Cerebellar cortex (tissue), 1 donor: ENCODE measurements at places on chromosomes 4 and X.

GRCh38 chr4:163610648-163611047 lies 116.2 kb downstream of the TMA16 start:
- DNase-seq = no peak

DNA sequence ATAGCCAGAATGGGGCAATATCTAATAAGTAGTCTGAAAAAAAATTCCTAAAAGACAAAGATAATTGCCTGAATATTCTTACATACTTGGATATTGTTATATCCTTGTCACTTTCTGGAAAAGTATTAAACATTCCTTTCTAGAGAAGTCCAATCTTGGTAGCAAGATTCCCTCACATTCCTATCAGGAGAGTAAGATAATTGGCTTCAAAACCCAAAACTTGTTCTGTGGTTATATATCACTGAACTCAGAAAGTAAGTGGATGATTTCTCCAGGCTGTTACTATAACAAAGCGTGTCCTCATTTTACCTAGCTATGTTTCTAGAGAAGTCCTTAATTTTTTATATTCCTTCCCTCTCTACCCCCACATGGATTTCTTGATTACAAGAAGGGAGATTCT lies 46.0 kb upstream of the TEX13A start:
- DNase-seq = no peak

DNA sequence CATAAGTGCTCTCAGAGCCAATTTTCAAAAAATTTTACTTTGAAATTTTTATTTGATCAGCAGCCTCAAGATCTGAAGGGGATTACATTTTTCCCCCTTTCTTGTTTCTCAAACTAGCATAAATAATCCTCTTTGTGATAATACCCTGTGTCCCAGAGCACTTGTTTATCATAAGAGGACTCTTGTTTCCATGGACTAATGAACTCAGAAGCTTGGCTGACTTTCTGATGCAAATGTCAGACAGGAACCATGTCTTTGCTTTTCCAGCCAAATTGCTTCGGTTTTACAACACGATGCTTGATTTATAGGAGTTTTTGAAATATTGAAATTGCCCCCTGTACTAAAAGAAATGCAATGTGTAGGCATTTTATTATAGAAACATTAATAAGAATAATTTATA lies 859.3 kb upstream of the LCORL start:
- no peak for DNase-seq

DNA sequence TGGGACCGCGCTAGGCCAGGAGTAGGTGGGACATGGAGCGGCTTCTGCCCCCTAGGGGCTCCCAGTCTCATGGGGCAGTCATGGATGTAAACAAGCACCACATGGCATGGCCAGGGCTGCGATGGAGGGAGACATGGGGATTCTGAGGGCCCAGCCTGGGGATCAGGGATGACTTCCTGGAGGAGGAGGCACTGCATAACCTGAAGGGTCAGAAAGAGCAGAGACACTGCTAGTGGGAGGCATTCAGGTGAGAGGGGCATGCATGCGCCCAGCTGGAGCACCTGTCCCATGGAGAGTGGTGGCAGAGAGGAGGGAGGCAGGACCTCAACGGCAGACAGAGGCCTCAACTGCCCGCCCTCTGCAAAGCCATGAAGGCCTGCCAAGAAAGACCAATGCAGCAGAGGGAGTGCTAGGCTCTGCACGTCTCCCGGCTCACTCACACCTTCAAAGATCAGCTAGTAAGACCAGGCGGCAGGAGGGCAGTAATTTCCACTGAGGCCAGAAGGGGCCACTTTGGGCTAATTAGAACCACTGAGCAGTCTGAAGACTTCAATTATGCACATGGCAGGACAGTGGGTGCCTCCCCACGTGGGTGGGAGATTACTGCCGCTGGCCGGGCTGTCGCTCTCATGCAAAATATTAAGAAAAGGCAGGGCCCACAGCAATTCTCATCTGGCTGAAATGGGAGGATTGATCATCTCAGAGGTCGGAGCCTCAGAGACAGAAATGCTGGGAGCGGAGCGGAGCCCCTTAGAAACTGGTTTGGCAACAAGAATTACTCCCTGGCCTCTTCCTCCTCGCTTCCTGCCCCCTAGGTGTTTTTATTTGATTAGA lies 69.6 kb downstream of the PPP2R2C start:
- DNase-seq = no peak

- DNase-seq = peak; percentile 29
Observed at GRCh38 chrX:109927663-109928273, 75.1 kb upstream of the TMEM164 start.
